ENCODE measurements at places on chromosomes 2 and 18. TPM values are rescaled to one million over a fixed set of nuclear protein-coding genes. Genes with fewer than 3 reads are reported as not detected.

- DNase-seq, result no peak
These were observed 56.5 kb upstream of the ACVR1 start for GRCh38 chr2:157932480-157933159.

DNA sequence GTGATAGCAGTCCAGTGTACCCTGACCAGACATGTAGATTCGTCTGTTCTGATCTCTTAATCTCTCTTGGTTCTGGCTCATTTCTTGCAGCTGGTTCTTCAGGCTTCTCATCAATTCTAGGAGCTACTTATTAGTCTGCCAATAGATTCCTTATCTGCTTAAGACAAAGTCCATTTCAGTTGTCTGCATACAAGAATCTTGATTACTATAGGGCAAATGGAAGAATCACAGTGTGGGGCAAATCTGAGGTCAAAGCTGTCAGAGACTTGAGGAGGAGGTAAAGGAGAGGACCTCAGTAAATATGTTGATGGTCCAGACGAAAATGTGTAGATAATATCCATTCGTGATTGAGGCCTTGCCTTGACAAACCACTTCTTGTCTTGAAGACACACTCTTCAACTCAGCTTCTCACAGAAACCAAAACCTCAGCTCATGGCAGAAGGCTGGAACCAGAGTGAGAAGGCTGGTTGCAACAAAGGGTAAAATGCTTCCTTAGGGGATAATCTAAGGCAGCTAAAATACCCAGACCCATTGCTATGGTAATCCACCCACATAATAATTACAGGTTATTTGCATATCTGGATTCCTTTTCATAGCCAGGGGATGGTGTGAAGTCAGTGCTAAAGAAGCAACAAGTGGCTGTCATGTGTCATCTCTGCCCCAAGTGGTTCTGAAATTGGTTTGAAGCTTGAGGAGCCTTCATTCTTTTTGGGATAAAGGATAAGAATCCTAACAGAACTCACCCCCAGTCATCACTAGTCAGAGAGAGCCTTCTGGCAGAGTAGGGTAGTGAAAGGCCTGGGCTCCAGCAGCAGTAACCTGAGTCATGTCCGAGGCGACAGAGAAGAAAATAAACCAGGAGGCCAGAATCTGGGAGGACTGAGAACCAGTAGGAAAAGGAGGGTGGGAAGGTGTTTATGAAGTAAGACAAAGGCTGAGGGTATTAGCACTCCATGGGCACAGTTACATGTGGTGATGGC is 29.2 kb upstream of the PELI1 start:
- no peak for DNase-seq

DNA sequence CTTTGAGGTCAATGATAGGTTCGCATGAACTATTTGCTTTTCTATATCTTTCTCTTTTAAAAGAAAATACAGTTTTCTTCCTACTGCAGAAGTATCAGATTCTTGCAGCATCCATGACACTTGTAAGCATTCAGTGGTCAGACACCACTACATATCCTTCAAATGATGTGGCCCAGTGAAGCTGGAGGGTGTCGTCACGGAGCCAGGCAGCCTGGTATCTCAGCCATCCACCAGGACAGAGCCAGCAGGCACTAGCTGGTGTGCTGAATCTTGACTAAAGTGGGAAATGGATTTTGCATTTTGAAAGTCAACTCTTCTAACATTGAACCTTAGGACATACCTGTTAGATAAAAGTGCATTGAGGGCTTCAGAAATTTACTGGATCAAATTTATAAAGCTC is 5.4 kb downstream of the KLHL14 start:
- DNase-seq, result no peak

DNA sequence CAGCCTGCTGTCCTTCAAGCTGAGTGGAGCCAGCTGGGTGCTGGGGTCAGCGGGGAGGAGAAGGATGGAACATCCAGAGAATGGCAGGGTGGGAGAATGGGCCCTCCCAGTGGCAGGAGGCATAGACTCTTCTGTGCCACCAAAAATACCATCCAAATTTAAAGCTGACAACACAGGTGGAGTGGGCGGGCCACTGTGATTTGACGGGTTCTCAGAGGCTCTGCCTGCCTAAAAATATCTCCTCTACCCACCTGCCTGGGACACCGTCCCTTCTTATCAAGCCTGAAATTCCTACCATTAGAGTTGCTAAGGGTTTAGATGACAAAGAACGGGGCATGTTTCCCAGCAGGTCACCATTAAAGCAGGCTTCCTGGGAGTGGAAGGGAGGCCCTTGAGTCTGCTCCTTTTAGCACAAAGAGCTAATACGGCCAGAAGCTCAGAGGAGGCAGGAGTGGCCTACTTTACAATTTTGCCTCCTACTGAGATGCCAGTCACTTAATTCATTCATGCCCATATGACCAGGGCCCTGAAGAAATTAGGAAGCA is 19.8 kb upstream of the MARCHF4 start:
- DNase-seq, result no peak

GRCh38 chr18:79596446-79597175 is 83.0 kb upstream of the CTDP1 start:
- no peak for DNase-seq

DNA sequence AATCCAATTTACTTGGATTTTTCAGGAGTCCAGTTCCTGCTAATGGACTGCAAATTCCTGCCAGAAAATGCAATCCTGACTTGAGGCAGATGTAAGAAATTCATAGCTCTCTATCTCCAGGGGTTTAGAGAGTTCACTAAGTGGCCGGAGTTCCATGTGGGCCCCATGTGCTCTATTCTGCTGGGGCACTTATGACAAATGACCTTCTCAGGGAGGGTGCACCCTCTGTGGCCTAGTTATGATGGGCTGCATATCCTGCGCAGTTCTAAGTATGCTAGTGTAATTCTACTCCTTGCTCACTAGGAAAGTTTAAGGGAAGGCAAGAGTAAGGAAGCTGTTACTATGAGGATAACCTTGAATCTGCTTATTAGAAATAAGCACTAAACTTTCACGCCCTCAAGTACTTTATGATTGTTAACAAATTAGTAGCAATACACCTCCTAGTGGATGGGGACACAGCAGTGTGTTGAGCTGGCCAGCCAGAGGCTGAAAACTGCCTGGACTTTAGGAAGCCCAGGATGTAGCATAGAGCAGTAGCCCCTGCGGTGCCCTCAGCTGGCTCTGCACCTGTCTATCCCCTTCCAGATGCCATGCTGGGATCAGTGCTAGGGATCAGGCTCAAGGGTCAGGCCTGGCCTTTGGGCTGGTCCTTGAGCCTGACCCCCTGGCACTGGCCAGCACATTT is 14.4 kb downstream of the SMYD1 start:
- DNase-seq, result no peak

The MBD2 gene
- total RNA-seq, result 31.3 TPM

The FOXI3 gene
- total RNA-seq, result 2.1 TPM

The PLEK gene
- not detected for total RNA-seq

The ZFP36L2 gene
- total RNA-seq, result 26.3 TPM

The ZNF396 gene
- 0.50 TPM for total RNA-seq

The FHL2 gene
- total RNA-seq, result 173 TPM

The MOCOS gene
- 17.3 TPM for total RNA-seq

The LAMA1 gene
- total RNA-seq, result 104 TPM
